ENCODE measurements at places on chromosomes 5 and 9. TPM values are rescaled to one million over a fixed set of nuclear protein-coding genes. Genes with fewer than 3 reads are reported as not detected.

DNA sequence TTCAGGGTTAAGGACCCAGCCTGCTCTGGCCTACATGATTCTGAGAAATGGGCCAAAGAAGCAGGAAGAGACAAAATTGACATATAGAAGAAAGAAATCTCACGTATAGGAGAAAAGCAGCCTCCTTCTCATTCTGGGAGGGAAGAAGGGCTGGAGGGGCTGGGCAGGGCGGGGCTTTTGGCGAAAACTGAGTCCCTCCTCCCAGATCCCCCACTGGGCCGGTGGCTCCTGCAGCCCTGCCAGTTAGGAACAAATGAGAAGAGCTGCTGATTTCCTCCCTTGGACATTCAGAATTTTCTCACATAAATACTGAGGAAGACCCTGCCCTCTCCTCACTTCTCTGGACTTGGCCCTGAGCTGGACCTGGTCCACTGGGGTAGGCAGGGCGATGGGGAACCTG lies at the start of gene WNT8A:
Gene WNT8A (plus strand): TSS at position 332 of the 400 bp plus-strand sequence. CDS start 95 bp downstream, outside the sequence.
- no peak for DNase-seq

DNA sequence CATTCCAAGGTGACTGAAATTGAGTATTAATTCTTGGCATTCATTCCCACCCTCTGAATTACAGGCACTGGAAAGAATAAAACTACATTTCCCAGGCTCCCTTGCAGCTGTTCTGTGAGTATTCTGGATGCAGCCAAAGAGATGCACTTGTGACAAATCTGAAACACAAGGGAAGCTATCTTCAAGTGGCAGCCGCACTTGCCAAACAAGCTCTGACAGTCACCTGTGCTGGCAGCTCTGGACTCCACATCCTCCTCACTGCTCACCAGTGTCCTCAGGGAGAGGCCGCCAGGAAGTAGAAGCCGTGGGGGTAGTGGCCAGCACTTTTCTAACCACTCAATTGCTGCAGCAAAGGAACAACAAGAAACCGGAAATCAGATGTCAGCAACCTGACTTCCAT lies 275.0 kb downstream of the NR2F1-AS1 start:
- no peak for DNase-seq

DNA sequence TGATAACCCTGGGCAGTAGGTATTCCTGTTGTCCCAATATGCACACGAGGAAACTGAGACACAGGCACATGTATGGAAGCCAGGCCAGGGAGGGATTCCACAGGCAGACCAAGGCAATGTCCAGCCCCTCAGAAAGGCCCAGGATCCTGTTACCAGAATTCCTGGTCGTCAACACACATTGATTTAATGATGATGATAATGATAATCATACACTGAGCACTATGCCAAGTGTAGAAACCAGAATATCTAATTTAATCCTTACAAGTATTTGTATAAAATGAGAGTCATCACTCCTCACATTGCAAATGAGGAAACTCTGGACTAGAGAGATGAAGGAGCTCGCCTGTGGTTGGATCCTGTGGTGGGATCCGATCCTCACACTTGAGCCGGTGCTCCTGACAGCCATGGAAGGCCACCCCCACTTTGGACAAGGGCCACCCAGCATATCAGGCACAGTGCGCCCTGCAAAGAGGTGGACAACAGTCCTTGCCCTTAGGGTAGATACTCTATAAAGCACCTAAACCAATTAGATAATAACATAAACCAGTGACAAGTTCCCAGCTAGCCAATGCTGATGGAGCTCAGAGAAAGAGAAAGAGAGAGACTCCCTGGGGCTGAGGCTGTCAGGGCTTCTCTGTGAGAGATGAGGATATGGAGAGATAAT lies 185.3 kb downstream of the SLIT3 start:
- DNase-seq: no peak

DNA sequence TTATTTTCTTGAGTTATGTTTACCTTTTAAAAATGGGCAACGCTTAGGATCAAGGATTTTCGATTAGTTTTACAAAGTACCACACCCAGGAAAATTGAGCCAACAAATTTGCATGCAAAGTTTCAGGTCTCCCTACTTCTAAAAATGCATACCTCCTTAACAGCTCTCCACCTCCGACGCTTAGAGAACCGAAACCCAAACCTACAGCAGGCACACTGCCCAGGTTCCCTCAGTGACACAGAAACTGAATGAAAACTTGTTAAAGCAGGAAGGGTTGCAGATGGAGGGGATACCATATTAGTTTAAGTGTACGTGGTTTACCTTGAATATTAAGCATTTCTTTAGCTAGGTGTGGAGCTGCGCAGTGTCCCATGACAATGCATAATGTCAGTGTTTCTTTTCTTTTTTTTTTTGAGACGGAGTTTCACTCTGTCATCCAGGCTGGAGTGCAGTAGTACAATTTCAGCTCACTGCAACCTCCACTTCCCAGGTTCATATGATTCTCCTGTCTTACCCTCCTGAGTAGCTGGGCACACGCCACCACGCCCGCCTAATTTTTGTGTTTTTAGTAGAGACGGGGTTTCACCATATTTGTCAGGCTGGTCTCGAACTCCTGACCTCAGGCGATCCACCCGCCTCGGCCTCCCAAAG lies 1.6 kb upstream of the SUB1 start:
- DNase-seq: no peak

The WDR31 gene
- 0.19 TPM for polyA plus RNA-seq

DNA sequence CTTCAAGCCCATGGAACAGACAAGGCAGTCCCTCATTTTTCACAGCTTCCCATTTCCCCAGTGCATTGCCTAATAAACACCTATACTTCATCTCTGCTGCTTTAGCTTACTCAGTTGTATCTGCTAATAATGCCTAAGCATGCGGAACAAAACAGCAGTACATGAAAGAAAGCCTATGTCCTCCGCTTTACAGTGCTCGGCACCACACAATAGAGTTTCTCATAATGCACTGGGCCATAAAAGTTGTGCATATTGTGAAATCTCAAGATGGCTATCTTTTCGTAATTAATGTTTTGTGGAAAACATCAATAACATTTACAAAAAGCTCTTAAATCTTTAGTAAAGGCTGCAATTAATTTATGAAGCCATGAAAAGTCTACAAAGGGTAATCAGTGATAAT lies 69.3 kb downstream of the DENND1A start:
- no peak for DNase-seq

GRCh38 chr5:103093727-103094126 lies 26.2 kb downstream of the GIN1 start:
- no peak for DNase-seq

- DNase-seq: no peak
Measured at GRCh38 chr5:54804086-54804485, 181.3 kb downstream of the ESM1 start.

- no peak for DNase-seq
Measured at GRCh38 chr9:127885508-127886281, 8.2 kb upstream of the AK1 start.

The SPINK7 gene
- polyA plus RNA-seq: not detected

GRCh38 chr5:3596857-3597166 lies 1.2 kb downstream of the IRX1 start:
- DNase-seq: no peak

The ECPAS gene
- 17.2 TPM for polyA plus RNA-seq

- peak; percentile 85 for DNase-seq
Measured at GRCh38 chr9:110029429-110029955, 178.5 kb downstream of the C9orf152 start.

DNA sequence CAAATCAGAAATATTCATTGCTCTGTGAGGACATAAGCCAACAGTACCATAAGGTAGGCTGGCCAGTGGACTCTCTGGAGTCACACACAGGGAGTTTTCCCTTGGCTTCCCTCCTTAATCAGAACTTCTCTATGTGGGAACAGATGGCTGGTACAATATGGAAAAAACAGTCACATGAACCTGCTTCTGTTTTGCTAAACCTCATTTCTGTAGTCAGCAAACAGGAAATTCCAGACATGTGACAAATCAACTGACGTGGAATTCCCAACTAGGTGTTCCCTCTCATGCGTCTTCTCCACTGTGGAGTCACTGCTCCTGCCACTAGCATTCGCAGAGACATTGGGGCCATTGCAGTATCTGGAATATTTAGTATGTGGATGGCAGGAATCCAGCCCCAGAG lies 617.6 kb downstream of the KIF4B start:
- no peak for DNase-seq

DNA sequence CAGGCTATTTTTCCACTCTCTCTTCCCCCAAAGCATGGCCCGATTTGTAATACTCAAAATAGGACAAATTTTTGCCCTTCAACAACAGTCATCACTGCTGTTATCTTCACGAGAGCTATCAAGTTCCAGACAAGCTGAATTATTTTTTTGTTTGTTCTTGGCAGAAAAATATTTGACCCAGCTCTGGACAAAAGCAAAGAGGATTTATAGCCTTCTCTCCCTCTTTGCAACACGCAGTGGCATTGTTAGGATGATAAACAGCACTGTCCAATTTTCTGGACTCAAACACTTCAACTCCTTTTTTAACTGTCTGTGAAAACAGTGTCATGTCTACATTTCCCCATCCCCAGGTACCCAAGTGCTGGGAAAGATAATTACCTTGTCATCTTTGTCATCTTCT lies 160.3 kb downstream of the SLF1 start:
- no peak for DNase-seq

The SVEP1 gene
- 3.8 TPM for polyA plus RNA-seq

The PDE6A gene
- not detected for polyA plus RNA-seq

DNA sequence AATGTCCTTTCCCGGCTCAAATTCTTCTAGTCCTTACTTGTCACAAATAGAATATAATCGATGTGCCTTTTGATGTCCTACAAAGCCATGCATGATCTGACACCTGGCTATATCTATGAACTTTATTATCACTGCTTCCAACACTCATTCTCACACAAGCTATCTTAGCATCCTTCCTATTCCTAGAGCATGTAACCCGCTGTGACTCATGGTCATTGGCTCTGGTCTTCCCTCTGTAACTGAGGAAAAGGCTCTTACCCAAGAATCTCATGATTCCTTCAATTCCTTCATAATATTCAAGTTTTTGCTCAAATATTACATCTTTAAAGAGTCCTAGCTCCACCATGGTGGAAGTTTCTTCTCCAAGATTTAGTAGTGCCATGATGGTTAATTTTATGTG lies 480.0 kb upstream of the PAPPA start:
- DNase-seq: peak; percentile 75

The PURA gene
- polyA plus RNA-seq: 3.8 TPM

GRCh38 chr9:109011231-109011671 lies 2.0 kb downstream of the CTNNAL1 start:
- no peak for DNase-seq

The TAF11L5 gene
- not detected for polyA plus RNA-seq

DNA sequence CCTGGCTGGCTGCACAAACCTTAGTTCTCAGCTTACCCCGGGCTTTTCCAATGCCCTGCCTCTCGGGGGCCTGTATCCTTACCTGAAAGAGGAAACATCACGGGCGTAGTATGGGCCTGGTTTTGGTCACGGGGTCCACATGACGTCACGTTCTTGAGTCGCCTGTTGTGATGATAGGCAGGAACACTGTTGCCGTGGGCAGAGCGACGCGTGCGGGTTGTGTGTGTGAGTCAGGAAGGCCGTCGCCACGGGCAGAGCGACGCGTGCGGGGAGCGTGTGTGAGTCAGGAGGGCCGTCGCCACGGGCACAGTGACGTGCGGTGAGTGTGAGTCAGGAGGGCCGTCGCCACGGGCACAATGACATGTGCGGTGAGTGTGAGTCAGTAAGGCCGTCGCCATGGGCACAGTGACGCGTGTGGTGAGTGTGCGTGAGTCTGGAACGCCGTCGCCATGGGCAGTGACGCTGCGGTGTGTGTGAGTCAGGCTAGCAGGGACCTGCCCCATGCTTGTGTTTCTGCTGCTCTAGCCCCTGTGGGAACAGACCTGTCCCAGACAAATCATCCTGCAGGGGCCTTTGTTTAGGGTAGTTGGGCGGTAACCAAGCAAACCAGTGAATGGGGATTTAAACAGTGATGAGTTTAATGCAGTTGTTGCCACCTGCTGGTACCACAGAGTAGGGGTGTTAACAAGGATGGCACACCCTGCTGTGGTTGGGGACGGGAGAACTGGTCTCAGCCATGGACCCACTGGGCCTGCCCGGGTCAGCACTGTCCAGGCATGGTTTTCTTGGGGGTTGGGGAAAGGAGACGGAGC lies 19.8 kb downstream of the TRIP13 start:
- peak; percentile 96 for DNase-seq

The RAB3C gene
- polyA plus RNA-seq: not detected

The TAS2R1 gene
- polyA plus RNA-seq: not detected

GRCh38 chr5:92599217-92599810 lies 981.7 kb downstream of the NR2F1-AS1 start:
- no peak for DNase-seq

- DNase-seq: no peak
Measured at GRCh38 chr9:103397868-103398600, 402.9 kb downstream of the CYLC2 start.

DNA sequence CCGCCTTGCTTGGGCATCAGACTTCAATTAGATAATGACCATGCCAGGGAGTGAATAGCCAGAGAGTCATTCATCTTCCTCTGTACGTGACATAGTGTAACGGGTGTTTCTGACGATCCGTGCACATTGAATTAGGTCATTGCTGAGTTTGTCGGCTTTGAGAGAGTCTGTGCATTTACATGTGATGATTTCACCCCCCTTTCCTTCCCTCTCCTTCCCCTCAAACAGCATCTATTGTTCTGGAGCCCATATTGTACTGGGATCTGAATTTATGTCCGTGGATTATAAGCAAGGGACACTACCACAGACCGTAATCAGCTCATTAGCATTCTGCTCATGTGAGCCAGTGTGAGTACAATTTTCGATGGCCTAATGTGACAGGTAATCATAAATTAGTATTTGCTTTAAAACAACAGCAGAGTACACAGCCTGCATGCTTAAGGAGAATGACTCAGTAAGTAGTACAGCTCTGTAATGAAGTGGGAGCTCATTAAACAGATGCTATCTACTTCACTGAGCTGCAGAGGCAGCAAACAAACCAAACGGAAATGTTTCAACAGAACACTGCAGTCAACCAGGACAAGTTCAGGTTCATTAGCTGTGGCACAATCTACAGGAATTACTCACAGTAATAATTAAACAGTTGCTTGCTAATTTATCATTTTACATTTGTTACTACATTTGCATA lies 302.1 kb downstream of the CSNK1G3 start:
- peak; percentile 25 for DNase-seq

The PTPRD gene
- 0.09 TPM for polyA plus RNA-seq

- peak; percentile 27 for DNase-seq
Measured at GRCh38 chr5:145917288-145917687, 19.1 kb upstream of the SH3RF2 start.

GRCh38 chr5:93755716-93756115 lies 14.3 kb upstream of the POU5F2 start:
- DNase-seq: no peak

DNA sequence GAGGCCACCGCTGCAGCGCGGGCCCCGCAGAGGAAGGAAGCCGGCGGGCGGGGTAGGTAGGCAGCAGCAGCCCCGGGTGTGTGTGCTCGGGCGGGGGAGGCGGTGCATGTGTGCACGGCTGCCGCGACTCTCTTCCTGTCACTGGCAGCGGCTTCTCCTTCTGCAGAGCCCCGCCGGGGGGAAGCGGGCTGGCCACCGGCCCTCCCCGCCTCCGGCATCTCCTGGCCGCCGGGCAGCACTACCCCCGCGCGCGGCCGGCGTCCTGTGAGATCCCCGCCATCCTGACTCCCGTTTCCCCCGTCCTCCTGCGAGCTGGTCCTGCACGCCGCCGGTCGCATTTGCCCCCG lies 315 bp downstream of the PIK3R1 start:
- DNase-seq: peak; percentile 48

The TLX3 gene
- polyA plus RNA-seq: not detected
